ENCODE measurements at places on chromosomes 1 and 21.

DNA sequence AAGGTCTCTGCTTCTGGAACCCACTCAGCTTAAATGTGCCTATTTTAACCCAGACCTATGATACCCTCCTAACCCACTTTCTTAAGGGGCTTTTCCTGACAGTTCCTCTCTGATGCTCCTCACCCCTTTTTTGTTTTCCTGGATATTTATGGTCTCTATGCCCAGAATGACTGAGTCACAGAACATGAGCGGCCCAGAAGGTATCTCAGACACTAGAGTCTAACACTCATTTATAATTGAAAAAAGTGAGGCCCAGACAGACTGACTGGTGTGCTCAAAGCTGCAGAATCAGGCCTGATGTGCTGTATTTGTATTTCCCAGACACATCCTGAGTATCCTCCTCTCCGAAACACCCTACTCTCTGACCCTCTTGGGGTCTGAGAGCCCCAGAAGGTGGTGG is 44.0 kb downstream of the LRRC71 start:
- no peak for DNase-seq

DNA sequence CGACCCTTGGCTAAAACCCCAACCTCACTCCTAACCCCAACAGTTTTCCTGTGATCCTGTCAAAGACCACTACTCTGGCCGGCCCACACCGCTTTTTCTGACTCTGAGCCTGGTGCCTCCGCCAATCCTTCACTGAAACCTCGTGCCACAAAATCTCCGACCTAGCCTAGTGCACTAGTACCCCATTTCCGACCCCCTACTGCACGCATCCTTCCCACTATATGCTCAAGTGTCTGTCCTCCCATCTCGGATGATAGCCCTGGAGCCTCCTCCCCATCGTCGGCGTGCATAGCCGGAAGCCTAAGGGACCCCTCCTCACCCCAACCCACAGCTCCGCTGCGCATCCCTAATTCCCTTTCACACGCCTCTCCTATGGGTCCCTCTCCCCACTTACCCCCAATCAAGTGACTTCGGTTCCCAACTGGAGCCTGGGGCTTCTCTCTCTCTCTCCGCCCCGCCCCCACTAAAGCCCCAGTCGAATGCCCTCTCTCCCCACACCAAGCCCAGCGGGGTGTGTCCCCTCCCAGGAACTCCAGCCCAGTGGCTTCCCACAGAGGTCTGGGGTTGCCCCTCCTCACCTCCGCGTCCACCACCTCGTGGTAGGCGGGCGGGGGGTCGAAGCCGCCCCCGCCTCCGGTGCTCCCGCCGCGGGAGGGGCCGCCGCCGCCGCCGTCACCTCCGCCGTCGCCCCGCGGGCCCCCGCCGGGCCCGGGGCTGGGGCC is 791 bp downstream of the USP24 start:
- peak; percentile 76 for DNase-seq

DNA sequence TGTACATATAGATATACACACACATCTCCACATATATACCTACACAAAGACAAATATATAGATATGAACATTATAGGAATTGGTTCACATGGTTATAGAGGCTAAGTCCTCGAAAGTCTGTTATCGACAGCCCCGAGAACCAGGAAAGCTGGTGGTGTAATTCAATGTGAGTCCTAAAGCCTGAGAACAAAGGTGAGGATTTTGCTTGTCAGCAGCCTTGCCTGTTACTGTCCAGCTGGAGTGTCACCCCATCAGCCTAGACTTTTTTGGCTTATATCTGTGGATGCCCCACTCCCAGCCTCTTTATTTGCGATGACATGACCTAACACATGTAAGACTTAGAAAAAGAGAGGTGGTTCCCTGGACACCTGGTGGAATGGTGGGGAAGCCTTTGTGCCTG is 97.0 kb downstream of the GIPC2 start:
- no peak for DNase-seq

DNA sequence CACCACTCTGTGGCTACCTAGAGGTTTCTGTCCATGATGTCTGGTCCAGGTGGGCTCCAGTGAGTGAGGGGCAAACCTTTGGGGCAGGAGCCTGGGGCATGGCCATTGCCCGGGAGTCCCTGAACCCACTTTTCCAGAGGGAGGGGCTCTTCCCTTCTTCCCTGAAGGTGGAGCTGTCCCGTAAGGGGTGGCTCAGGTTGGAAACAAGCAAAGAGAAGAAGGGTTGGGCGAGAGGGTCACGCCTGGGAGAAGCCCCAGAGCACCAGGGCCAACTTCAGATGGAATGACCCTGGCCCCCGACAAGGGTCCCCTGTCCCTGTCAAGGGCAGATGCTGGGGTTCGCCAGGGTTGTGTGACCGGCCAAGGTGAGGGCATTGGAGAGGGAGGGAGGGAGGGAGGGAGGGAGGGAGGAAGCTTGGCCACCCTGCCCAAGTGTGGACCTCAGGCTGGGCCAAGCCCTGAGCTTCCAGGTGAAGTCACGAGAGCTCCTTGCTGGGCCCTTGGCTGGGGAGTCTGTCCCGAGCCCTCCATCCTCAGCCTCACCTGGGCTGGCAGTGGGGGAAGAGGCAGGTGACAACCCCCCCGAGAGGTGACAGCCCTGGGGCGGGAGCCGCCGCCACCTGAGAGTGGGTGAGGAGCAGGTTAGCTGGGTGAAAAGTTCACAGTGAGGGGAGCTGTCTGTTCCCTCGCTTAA is 69.6 kb downstream of the DHRS3 start:
- no peak for DNase-seq

- DNase-seq = no peak
Observed at GRCh38 chr1:8164670-8165069, 138.6 kb upstream of the ERRFI1 start.

GRCh38 chr1:11539850-11540772 is 61.2 kb downstream of the DISP3 start:
- peak; percentile 75 for DNase-seq

- no peak for DNase-seq
Observed at GRCh38 chr1:168045311-168045710, 91.4 kb downstream of the GPR161 start.

GRCh38 chr1:227621211-227621610 is 57.9 kb downstream of the ZNF678 start:
- DNase-seq = no peak

DNA sequence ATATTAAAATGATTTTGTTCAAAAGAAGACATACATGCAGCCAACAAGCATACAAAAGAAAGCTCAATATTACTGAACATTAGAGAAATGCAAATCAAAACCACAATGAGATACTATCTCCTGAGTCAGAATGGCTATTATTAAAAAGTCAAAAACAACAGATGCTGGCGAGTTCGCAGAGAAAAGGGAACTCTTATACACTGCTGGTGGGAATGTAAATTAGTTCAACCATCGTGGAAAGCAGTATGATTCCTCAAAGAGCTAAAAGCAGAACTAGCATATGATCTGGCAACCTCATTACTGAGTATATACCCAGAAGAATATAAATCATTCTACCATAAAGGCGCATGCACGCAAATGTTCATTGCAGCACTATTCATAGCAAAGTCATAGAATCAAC is 126.0 kb upstream of the HMCN1 start:
- DNase-seq = no peak

DNA sequence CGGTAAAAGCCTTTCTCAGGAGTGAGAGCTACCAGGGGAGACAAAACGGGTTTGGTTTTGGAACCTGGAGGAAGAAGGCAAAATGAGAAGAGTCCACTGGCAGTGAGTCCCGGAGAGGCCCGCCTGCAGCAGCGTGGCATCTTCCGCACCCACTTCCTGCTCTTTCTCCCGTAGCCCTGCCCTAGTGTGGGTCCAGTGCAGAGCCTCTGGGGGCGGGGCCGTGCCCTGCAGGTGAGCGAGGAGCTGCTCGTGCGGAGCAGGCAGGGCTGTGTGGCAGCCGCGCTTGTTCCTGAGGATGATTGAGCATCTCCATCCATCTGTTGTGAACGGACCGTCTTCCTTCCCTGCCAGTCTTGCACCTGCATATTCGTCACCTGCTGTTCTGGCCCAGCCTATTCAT is 66.5 kb downstream of the PEX14 start:
- no peak for DNase-seq

DNA sequence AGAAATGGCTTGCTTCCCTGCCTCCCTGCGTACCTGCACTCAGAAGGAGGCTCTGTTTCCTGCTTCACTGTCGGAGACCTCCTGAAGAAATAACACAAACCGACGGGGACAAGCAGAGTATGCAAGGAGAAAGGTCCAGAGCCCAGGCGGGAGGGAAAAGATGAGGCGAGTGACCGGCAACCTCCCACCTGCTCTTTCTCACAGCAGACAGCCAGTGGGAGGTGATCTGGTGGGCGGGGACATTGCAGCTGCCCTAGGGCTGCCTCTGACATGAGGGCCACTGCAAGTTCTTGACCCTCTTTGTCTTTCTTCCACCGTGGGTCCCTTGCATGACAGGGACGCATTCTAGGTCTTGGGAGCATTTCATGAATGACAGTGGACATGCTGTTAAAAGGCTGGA is 368.2 kb downstream of the CAMTA1 start:
- no peak for DNase-seq

GRCh38 chr1:148333875-148334338 is 149.2 kb downstream of the PPIAL4G start:
- DNase-seq = no peak

DNA sequence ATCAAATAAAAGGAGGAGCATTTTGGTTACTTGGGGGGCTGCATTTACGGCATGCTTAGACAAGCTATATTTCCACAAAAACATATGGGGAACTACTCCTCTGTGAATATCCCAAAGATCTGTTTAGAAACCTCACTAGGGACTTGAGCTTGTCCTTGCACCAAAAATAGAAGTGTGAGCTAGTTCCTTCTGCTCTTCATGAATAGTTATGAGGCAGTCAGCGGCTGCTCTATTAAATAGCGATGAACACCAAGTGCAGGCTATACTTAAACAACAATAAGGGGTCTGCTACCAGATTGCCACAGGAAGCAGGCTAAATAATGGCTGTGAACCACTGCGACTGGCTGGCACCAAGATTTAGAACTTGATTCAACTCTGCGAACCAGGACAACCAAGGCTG is 190.1 kb downstream of the PCP4 start:
- peak; percentile 56 for DNase-seq

DNA sequence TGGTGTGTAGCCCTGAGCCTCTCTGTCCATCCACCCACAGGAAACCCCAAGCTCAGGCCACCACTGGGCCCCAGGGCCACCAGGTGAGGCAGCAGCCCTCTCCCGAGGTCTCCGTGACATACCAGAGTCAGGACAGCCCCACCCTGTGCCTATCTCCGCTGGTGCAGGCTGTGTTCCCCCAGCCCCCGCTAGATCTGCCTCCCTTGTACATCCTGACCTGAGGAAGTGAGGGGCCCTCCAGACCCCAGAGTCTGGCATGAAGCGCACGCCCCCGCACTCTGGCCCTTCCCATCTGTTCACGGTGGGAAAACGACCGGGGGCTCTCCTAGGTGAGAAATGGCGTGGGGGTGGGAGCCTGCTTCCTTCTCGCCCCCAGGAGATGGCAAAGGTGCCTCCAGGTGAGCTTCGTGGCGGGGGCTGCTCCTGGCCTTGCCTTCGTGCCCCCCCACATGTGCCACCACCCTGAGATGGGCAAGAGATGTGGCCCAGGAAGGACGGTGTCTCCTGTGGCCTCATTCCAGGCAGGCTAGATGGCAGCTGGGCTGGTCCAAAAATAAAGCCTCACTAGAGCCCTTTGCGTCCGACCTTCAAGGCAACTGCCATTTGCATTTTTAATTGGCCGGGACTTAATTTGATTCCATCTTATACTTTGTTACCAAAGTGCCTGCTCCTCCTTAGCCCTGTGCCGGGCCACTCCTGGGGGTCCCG is 3.1 kb downstream of the GABRD start:
- no peak for DNase-seq

DNA sequence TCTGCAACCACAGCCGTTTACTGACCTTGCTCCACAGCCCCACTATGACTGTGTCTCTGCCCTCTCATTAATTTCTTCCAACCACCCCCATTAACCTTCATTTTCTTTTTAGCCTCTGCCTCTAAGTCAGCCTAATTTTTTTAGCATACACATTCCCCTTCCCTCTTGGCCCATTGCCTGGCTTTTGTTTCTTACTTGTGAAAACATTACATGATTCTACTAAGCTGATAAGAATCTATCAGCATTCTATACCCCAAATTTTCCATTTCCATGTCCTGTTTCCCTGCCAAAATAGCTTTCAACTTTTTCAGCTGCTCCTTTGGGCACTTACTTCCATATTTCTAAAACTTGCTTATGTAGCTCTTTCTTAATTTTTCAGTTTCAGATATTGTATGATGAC is 79.8 kb downstream of the PCP4 start:
- no peak for DNase-seq

DNA sequence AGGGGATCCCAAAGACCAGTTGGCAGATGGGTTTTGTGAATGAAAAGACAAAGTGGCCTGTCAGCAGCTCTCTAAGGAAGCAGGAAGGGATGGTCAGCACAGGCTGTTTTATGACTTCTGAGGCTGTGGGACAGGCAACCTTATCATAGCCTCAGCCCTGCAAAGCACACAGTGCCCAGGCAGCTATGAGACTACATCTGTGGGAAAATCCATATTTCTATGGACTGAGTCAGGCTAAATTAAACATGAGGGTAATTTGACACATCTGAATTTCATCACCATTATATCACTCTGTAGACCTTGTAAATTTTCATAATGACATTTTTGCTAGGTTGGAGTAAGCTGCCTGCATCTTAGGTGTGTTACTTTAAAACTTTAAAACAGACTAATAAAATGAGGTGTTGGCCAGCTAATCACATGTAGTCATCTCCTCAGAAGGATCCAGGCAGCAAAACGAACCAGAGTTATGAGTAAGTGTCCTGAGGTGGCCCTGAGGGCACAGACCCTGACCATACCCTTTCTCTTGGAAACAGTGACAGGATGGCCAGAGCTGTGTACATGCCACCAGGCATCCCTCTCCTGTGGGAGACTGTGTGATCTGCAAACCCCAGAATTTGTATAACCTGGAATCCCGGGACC is 14.6 kb downstream of the NGF start:
- DNase-seq = no peak

- peak; percentile 68 for DNase-seq
Observed at GRCh38 chr1:24501371-24502064, 1.1 kb upstream of the RCAN3 start.

DNA sequence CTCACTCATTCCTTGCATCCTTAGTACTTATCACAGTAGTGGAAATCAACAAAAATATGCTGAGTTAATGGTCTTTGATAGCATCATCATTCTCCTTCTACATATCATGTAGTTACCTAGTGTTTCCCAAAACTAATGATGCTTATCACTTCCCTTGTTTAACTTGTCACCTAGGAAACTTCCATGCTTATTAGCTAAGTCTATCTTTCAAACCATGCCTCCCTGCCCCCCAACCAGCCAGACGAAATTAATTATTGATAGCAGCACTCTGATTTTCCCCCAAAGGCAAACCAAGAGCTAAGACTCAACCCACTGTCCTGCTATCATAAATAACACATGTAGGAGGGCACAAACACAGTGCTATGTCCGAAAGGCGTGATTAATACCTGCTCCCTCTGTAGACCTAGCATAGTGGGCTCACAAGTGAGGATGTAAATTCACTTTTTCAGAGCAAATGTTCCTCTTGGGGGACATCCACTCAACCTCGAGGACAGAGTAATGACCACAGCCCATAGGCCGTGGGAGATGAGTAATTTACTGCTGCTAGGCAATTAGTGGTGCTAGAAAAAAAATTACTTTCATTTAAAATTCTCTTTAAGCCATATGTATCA is 25.8 kb upstream of the LPAR3 start:
- no peak for DNase-seq

- DNase-seq = no peak
Observed at GRCh38 chr1:25644962-25645361, 28.4 kb downstream of the MAN1C1 start.

Data from NCI-H69 (cell line).